ENCODE measurements at places on chromosomes 3 and 15. TPM values are rescaled to one million over a fixed set of nuclear protein-coding genes. Genes with fewer than 3 reads are reported as not detected.

GRCh38 chr3:101940521-101941317 is 91.4 kb downstream of the NFKBIZ start:
- peak; percentile 71 for DNase-seq

GRCh38 chr3:194744826-194745225 is 59.1 kb downstream of the FAM43A start:
- no peak for DNase-seq

- DNase-seq: no peak
Observed at GRCh38 chr3:46661776-46662766, 31.4 kb downstream of the ALS2CL start.

DNA sequence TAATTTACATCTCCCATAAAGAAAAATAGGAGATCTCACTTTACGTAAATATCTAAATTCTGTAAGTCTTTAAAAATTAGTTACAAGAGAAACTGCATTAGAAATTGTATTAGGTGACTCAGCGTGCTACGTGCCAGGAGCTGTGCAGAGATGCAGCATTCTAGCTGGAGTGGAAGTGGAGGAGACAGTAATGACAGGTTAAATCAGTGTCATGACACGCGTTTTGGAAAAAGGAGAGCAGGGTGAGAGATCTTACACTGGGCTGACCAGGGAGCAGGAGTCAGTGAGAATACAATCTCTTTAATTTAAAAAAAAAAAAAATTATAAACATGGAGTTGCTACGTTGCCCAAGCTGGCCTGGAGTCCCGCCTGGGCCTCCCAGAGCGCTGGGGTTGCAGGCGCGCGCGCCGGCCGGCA is 635 bp downstream of the TUBGCP5 start:
- no peak for DNase-seq

- no peak for DNase-seq
Observed at GRCh38 chr3:153889905-153890334, 231.3 kb upstream of the ARHGEF26 start.

- no peak for DNase-seq
Observed at GRCh38 chr15:77670558-77671361, 38.0 kb upstream of the LINGO1 start.

The SPATA12 gene
- 0.38 TPM for total RNA-seq

The CLDN18 gene
- total RNA-seq: 197 TPM

The INSYN1 gene
- 6.2 TPM for total RNA-seq

The TMC3 gene
- total RNA-seq: not detected

The OR5K2 gene
- total RNA-seq: not detected

The GABRR3 gene
- not detected for total RNA-seq

All from upper lobe of right lung (tissue), 1 donor.